ENCODE measurements at places on chromosomes 2 and 18.

GRCh38 chr18:12456441-12456840 is 48.7 kb downstream of the PRELID3A start:
- DNase-seq: no peak

DNA sequence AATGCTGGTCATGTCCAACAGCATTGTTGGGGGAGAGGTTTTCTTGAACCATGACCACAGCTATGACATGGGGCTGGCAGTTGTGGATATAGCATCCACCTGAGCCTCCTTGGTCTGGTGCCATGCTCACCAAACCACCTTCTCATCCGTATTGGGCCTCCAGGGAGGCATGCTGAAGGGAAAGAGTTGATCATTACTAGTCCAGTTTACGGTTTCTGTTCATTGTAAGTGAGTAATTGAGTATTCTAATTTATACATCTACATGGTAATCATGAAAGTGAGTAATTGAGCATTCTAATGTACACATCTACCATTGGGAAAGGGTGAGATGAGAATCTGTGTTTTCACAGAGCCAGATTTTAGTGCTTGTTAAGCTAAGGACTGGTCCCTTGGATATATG is 6.8 kb downstream of the TMEM87B start:
- DNase-seq: no peak

DNA sequence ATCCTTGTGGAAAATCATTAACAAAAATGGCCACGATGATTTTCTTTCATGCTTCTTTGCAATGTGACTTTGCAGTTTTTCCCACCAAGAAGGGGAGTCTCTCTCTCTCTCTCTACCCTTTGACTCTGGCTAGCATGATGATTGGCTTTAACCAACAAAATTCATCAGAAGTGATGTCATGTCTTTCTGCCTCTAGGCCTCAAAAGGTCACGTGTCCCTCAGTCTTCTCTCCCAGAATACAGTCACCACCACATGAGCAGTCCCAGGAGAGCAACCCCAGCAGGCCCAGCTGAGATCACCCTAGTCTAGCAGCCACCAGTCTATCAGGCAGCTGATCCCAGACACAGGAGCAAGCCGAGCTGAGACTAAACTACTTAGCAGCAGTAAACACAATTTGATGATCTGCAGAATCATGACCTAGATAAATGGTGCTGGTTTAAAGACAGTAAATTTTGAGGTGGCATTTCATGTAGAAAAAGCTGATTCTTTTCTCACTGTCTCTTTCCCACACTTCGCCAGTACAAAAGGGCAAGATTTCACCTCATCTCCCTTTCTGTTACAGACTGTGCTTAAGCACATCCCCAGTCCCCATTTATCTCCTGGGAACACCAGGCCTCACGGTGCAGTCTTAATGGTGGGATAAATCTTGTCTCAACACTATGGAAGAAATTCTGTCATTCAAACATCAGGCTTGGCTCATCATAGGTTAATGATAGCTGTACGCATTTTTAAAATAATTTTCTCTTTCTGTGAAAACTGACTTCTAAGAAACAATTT is 132.7 kb downstream of the SCG2 start:
- DNase-seq: peak; percentile 91

DNA sequence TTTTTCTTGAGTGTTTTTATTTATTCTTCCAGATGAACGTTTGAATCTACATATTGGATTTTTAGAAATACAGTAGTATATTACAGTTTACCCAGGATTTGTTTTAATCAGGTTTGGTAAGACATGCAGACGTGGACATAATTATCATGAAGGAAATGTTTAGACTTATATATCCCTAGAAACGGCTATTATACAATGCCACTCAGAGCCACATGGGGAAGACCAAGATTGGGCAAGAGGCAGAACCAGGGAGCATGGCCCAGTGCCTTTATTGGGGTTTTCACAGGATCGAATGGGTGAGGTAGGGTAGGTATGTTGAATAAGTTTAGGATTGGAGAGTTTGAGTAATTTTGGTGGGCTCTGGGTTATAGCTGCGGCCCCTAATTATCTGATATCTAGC is 212.2 kb downstream of the CAMKMT start:
- no peak for DNase-seq

DNA sequence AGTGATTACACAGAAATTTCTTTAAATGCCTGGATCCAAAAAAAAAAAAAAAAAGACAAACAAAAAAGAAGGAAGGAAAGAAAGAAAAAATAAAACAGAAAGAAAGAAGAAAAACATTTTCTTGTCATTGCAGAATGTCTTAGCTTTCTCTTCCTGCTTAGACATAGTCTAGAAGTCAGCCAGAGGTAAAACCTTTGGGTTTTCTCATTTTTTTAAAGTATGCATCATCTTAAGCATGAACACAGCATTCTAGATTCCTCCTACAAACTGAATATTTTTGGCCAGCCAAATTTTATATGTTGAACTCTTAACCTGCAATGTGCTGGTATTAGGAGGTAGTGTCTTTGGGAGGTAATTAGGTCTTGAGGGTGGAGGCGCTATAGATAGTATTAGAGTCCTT is 243.9 kb downstream of the TRIB2 start:
- no peak for DNase-seq

GRCh38 chr2:146461068-146461467 is 1383.8 kb upstream of the ACVR2A start:
- DNase-seq: no peak

- peak; percentile 33 for DNase-seq
These were observed 23.0 kb downstream of the RTP5 start for GRCh38 chr2:241892299-241893137.

- peak; percentile 55 for DNase-seq
These were observed 881 bp downstream of the PIKFYVE start for GRCh38 chr2:208266936-208267335.

GRCh38 chr2:71896385-71897136 is 251.1 kb downstream of the CYP26B1 start:
- DNase-seq: no peak

- DNase-seq: no peak
These were observed 72.2 kb downstream of the ADAM23 start for GRCh38 chr2:206515580-206515979.

DNA sequence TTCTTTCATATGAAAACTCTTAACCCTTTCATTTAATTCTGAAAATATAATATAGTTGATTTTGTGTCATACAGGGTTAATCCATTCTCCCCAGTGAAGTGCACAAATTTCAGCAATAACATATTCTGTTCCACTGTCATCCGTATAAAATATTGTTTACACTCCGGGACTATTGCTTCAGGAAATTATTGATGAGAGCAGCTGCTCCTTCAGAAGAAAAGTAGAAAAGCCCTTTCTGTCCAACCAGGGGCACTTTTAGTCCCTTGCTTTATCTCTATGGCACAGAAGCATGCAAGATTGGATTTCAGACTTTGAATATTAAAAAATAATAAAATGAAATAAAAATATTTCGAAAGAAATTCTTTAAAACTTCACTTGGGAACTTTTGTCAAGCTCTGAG is 535.7 kb upstream of the SLC39A10 start:
- no peak for DNase-seq

- no peak for DNase-seq
These were observed 91.9 kb downstream of the EPHA4 start for GRCh38 chr2:221480163-221480562.

DNA sequence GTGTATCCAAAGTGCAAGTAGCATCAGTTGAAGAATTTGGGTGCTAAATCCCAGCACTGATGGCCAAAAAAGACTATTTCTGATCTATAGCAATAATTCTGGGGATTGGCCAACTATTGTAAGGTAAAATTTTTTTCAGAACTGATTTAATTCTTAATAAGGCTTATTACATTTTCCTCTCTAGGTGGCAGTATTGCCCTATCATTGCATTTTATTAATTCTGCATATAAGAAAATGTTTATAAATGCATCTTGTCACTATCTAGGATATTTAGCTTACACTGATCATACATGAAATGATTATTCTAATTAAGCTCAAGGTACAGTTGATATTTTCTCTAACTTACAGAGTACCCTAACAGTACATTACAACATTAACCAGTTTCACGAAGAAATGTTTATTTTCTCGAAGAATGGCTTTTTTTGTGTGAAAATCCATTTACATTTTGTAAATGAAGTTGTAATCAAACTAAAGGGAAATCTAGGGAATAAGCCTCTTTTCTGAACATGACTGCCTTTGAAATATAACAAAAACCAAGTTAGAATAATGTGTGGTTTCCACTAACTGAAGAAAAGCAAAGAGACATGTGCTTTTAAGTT is 11.0 kb downstream of the TTN start:
- DNase-seq: peak; percentile 66

Data from ELR (cell line).